ENCODE measurements at places on chromosomes 12 and 14.

DNA sequence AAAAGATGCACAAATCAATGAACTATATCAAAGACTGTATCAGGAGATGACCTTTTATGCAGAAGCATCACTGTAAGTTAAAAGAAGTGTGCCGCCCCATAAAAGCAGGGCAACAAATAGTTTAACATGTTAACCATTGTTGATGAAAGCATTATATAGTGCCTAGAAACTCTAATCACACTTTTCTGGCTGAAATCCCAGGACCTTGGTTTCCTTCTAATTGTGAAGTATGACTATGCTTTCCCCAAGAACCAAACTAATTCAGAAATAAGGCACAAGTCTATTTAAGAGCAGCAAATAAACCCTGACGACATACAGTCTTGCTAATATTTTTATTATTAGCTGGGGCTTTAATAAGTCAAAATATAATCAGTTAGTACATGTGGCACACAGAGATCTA lies 21.7 kb downstream of the RACGAP1 start:
- DNase-seq, result no peak

DNA sequence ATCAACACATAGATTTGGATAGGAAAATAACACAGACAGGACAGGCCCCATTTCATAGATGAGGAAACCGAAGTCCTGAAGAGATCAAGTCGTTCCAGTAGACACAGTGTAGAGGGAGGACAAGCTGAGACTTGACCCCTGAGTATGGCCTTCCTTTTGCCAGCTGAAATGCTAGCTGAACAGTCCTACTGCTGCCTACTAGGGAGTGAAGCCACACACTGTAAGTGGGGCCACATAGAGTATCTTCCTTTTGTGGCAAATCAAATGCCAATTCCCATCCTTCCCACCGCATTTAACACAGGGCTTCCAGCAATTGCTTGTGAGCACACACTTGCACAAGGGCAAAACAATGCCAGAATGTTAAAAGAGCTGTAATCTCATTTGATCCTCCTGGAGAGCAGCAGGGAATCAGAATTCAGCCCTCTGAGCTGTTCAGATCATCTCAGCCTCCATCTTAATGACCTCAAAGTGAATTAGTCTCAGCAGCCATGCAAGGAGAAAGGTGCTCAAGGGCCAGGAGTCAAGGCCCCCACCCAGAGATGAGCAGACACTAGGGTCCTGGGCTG lies 380.5 kb downstream of the EMP1 start:
- no peak for DNase-seq

DNA sequence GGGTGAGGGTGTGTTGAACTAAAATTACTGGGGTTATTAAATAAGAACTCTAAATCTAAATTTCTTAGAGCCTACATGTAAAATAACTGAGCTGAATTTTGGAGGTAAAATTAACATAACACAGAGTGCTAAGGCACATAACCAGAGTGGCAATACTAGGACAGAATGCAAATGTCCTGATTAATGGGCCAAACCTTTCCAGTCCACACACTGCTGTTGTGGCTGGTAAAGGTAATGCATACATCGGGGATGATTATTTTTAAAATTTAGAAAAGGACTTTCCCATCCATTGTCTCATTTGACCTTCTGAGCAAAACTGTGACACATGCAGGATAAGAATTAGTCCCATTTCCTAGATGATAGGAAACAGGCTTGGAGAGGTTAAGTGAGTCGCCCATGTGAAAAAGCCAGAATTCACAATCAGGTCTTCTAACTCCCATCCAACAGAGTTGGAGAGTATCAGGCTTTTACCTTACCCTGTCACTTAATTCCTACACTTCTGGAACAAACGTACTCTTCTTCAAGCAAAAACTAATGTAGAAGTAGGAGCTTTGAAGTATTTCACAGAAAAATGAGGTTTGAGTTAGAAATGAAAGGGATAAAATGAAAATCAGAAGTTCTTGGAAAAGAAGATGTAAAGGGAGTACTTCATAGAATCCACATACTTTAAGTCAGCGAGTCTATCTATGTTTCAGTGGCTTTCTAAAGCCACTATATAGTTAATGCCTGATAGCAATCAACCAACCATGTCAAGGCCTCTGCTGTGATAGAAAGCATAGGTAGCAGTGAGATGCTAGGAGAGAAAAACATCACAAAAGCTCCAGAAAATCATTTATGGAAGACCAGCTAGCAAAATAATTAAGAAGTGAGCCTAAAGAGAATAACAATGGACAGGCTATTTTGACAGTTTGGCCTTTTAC lies 334.9 kb upstream of the DIO2 start:
- no peak for DNase-seq

GRCh38 chr14:72516936-72517700 lies 376.8 kb downstream of the DPF3 start:
- DNase-seq, result peak; percentile 83

DNA sequence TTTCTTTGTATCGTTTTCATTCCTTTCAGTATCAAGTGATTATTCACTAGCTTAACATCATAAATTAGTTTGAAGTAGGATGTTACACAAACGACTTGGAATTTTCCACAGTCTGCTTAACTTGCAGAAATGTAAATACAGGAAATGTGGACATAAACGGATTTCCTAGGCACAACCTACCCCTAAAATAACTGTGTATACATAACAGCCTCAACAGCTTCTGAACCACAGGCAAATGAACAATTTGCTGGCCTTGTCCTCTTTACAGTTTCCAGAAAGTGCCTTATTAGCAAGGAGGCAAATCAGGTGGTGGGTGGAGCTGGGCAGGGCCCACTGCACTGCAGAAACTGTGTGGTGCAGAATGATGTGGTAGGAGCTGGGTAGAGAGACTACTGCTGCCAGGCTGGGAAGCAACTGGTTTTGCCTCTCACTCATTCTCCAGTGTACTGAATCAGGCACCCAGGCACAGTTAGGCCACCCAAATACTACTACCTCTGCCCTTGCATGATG lies 14.1 kb downstream of the DRAM1 start:
- DNase-seq, result peak; percentile 80

- peak; percentile 79 for DNase-seq
Observed at GRCh38 chr12:92034858-92035401, 110.7 kb downstream of the BTG1 start.

DNA sequence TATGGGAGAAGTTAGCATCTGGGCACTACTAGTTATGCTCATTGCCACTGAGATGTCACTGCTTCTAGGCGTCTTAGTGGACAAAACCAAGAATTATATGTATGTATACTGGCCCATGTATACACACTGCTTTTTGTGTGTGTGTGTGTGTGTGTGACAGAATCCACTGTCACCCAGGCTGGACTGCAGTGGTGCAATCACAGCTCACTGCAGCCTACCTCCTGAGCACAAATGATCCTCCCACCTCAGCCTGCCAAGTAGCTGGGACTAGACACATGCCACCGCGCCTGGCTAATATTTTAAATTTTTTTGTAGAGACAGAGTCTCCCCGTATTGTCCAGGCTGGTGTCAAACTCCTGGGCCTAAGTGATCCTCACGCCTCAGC lies 25.2 kb downstream of the LIMA1 start:
- DNase-seq, result no peak

DNA sequence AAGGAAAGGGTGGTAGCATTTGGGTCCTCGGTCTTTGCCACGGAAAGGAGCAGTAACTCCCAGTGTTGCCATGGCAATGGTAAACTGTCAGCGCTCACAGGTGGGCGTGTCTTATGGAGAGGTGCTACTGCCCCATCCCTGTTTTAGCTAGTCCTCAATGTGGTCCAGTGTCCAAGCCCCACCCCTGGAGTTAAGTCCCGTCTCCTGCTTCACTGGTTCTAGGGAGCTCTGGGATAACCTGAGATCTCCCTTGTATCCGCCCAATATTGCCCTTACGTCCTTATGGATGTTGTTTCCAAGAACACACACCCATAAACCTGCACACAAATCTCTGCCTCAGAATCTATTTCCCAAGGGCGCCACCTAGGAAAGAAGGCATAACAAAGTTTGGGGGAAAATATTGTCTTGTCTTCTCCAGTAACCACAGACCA lies 64.2 kb downstream of the SPRING1 start:
- DNase-seq, result no peak

DNA sequence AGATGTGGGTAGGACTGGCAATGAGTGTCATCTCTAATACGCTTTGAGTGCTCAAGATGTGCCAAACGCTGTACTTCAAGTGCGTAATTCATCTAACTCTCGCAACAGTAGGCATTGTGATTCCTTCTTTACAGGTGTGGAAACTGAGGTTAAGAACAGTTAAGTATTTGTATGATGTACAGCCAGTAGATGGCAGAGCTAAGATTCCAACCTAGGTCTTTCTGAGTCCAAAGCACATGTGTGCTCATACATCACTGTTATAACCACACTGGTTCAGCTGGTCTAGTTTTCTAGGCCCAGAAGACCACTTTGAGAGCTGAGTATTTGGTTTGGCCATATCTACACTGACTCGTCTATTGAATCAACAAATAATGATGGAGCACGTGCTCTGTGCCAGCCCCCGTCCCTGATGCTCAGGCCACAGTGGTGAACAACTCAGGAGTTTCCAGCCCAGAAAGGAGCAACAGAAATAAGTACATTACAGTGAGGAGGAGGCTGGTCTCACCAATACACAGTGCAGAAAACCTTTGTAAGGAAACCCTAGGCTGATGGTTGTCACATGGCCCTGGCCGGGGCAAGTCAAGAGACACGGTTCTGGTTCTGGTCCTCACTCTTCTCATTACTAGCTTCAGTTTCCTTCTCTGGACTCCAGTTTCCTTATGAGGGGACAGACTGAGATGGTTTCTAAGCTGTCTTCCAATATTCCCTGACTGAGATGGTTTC lies 69.3 kb upstream of the SCN8A start:
- no peak for DNase-seq

- no peak for DNase-seq
Observed at GRCh38 chr12:112168561-112168971, 43.2 kb downstream of the TRAFD1 start.

GRCh38 chr14:71834284-71835204 lies 97.7 kb upstream of the RGS6 start:
- no peak for DNase-seq

GRCh38 chr14:21719841-21720240 lies 46.2 kb upstream of the OR4E1 start:
- no peak for DNase-seq

GRCh38 chr14:24613747-24614146 lies 4.3 kb upstream of the GZMH start:
- no peak for DNase-seq

GRCh38 chr12:11545484-11546330 lies 103.8 kb upstream of the ETV6 start:
- no peak for DNase-seq

DNA sequence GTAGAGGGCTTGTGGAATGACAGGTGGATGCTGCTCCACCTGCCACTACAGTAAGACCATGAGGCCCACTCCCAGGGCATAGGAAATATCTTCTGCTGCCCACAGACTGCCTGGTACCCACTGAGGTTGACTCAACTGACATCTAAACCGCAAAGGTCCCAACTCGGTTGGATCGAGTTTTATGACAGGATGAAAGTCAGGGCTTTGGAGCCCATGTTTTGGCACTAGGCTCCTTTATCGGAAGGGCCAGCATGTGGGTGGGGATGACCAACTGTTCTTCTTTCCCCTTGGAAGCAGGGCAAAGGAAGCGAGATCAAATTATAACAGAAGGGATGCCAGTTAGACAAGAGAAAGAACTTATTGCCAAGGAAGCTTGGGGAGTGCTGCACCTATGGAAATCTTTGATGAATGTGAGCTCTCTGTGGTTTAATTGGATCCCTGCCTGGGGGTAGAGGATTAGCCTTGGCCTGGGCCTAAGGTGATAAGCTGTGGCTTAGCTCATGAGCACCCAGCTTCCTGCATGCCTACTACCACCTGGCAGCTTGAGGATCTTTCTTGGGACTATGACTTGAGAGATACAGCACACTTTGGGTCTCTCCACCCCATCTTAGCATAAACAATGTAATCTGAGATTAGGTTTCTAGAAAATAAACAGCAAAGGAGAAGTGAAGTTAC lies 121.8 kb downstream of the KCNA5 start:
- no peak for DNase-seq

GRCh38 chr14:31142455-31143087 lies 65.0 kb downstream of the HECTD1 start:
- no peak for DNase-seq

GRCh38 chr12:104175726-104176247 lies 37.8 kb upstream of the NFYB start:
- no peak for DNase-seq

- no peak for DNase-seq
Observed at GRCh38 chr14:38063711-38064320, 143.9 kb upstream of the SSTR1 start.

DNA sequence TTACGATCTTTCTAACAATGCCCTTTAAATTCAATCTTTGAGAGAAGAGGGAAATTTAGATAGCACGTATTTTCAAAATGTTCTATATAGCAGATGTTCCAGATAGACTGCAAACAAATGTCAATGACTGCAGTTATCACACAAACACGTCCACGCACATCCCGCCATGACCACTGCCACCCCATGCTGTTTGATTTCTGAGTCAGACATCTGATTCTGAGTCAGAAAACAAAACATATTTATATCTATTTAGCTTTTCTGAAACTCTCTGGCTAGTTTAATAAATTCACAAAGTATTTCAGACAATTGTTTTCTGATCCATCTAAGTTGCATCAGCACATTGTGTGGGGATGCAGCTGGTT lies 105.9 kb upstream of the BCAT1 start:
- no peak for DNase-seq

All from fibroblast of skin of left quadriceps (primary cell).